Stimulated activated CD8-positive, alpha-beta memory T cell treated with anti-CD3 and anti-CD28 coated beads, Interleukin-7, amount 100 ng/mL, for 4 hours (primary cell): ENCODE measurements at places on chromosomes 12 and 14.

DNA sequence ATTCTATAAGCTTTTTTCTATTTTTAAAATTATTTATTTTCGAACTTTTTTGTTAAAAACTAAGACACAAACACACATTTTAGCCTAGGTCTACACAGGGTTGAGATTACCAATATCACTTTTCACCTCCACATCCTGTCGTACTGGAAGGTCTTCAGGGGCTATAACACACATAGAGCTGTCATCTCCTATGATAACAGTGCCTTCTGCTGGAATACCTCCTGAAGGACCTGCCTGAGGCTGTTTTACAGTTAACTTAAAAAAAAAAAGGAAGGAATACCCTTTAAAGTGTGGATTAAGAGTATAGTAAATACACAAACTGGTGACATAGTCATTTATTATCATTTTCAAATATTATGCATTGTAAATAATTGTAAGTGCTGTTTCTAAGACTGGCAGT is 43.0 kb downstream of the RASSF8 start:
- no peak for DNase-seq

- DNase-seq, result no peak
These were observed 25.5 kb downstream of the NKX2-8 start for GRCh38 chr14:36556811-36557433.

- DNase-seq, result no peak
These were observed 196.2 kb upstream of the C14orf180 start for GRCh38 chr14:104383088-104383995.

- DNase-seq, result no peak
These were observed 117.7 kb upstream of the MYL2 start for GRCh38 chr12:111038077-111038476.

- no peak for DNase-seq
These were observed 139.3 kb downstream of the ADGRD1 start for GRCh38 chr12:131092901-131093603.

GRCh38 chr12:15829255-15829654 is 40.1 kb upstream of the EPS8 start:
- DNase-seq, result no peak

DNA sequence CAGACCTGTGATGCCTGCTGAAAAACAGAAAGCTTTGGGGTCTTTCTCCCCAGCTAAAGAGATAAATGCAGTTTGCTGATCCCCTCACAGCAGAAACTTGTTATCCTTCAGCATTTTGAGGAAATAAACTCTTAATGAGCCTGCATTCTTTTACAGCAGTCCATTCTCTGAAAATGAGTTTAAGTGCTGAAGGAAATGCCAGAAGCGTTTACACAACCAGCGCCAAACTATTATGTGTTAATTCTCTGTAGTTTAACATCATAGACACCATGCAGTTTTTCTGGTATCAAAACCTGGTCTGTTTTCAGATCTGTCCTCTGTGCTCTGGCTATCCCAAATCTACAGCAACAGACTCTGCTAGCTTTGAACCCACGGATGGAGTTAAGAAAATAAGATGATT is 291.3 kb downstream of the NPAS3 start:
- no peak for DNase-seq
